ENCODE measurements at places on chromosomes 11 and 22.
A peak's percentile ranks its signal among the peaks of the same experiment; 100 is the strongest.

GRCh38 chr22:25359601-25360261 lies 140.3 kb downstream of the CRYBB2 start:
- DNase-seq, result no peak

DNA sequence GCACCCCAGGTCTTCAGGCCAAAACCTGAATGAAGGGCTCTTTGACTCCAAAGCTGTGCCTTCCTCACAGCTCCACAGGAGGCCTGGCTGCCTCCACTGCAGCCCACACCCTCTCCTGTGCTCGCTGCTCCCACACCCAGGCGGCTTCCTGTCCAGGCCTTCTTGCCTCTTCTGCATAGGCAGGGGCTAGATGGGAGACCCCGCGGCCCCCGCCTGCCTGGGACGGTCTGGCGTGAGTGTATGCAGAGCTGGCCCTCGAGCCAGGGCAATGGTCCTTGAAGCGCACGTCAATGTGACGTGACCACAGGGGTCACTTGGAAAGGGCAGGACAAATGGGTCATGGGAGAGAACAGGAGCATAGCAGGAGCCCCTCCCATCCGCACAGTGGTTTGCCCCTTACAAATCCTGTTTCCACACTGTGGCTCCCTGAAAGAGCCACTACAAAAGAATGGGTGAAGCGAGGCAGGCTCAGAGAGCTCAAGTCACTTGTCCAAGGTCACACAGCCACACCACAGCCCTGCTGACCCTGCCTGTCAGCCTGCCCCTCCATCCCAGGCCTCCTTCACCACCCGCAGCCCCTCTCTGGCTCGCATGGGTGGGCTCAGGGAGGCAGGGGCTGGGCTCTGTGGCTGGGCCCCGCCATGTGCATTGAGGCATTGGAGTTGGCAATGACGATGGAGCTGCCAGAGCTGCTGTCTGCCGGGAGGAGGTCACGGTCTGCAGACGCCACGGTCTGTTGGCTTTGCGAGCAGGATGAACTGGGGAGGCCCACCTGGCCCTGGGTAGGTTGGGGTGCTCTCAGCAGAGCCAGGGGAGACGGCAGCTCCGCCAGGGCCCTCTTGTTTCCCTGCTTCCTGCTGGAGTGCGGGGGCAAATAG lies 71.2 kb upstream of the WNT11 start:
- no peak for DNase-seq

DNA sequence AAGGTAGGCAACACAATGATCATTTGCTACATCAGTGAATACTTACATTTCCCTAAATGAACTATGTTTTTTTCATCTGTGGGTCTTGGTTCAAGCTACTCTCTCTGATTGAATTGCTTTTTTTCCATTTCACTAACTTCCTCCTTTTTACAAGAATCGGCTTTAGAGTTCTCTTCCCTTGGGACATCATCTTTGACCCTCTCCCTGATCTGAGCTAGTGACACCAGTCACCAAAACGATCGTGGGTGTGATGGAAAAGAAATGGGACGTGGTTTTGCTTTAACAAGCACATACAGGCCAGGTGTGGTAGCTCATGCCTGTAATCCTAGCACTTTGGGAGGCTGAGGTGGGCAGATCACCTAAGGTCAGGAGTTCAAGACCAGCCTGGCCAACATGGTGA lies 129.9 kb downstream of the WT1 start:
- no peak for DNase-seq

DNA sequence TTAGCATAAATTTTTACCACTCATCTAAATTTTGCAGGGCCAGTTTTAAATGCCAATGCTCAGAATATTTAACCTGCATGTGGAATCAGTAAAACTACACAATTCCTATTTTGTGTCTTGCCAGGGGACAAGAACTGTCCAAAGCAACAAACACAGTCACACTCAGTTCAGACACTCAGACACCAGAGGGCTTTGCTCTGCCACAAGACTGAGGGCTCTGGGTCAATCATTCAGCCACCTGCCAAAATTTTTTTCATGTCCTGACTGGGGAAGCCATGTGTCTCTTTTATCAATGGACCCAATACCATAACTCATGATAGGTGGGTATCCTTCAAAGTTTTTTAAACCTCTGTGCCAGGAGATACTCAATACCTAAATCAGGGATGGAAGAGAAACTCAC lies 304.0 kb upstream of the ANO3 start:
- DNase-seq, result no peak

- peak; percentile 88 for DNase-seq
These were observed at the start of gene ATXN10 for GRCh38 chr22:45671783-45672563. TSS of gene ATXN10 (plus strand) at chr22:45671834. CDS start at chr22:45672064, 230 bp downstream.

GRCh38 chr11:2774173-2775082 lies 74.6 kb upstream of the KCNQ1OT1 start:
- DNase-seq, result no peak

GRCh38 chr22:49845241-49845640 lies 8.4 kb upstream of the ZBED4 start:
- DNase-seq, result no peak

- DNase-seq, result no peak
These were observed 4.6 kb downstream of the PHOX2A start for GRCh38 chr11:72239313-72239848.

- no peak for DNase-seq
These were observed 9.6 kb upstream of the UCP3 start for GRCh38 chr11:74018331-74019005.

All from NCI-H2171 (cell line).